ENCODE measurements at places on chromosomes 5 and 9.

DNA sequence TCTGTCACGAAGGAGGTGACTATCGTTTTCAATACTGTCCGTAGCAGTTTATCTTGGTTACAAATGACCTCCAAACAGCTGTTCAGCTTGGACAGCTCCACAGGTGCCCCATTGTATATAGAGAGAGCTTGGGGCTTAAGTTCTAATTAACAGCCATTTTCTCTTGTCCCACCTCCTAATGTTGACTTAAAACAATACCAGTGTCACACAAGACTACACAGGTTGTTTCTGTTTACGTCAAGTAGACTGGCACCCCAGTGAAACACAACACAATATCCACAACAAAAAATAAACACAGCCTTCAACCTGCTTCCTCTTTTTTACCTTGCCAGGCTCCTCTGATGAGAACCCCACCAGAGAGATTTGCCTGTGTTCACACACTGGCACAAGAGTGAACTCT, 39.8 kb upstream of the TLE1 start:
- DNase-seq = no peak

DNA sequence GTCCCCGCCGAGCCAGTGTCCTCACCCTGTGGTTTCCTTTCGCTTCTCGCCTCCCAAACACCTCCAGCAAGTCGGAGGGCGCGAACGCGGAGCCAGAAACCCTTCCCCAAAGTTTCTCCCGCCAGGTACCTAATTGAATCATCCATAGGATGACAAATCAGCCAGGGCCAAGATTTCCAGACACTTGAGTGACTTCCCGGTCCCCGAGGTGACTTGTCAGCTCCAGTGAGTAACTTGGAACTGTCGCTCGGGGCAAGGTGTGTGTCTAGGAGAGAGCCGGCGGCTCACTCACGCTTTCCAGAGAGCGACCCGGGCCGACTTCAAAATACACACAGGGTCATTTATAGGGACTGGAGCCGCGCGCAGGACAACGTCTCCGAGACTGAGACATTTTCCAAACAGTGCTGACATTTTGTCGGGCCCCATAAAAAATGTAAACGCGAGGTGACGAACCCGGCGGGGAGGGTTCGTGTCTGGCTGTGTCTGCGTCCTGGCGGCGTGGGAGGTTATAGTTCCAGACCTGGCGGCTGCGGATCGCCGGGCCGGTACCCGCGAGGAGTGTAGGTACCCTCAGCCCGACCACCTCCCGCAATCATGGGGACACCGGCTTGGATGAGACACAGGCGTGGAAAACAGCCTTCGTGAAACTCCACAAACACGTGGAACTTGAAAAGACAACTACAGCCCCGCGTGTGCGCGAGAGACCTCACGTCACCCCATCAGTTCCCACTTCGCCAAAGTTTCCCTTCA, 1.4 kb downstream of the GLIS3 start:
- DNase-seq = no peak

DNA sequence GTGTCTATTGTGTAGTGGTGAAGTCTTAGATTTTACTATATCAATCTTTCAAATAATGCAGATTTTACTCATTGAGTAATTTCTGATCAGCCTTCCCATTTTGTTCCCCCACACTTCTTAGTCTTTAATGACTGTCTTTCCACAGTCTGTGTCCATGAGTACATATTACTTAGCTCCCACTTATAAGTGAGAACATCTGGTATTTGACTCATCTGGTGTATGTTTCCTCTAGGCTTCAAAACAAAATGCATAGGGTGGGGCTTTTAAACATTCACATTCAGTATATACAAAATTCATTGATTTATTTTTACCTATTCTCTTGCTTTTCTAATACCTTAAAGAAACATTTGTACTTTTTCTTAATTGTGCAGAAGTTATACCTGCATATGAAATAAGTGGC, 513.0 kb downstream of the MTRR start:
- no peak for DNase-seq

GRCh38 chr5:8934455-8934854, 611.4 kb downstream of the SEMA5A start:
- no peak for DNase-seq

DNA sequence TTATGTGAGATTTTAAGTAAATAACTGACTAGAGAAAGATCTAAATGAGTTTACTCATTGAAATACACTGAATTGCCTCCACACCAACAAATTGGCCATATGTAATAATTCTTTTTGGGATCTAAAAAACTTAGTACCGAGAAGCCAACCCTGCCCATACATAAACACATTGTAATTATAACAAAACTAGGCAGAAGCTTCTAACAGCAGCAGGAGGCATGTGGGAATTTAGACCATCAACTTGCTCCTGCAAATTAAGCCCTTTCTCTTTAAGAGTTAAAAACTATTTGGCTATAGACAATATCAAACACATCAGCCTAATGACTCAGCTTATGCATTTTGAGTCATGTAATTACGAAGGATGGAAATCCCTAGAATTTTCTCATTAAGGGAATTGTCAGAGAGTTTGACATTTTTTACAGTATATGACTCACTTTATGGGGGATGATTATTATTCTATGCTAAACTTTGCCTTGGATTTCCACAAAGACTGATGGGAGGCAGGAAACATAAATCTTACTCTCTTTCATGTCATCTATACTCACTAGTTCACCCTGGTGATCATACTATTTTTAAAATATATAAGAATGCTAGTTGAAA, 1.0 kb downstream of the IL7R start:
- DNase-seq = peak; percentile 96

- no peak for DNase-seq
Observed at GRCh38 chr9:127078336-127078735, 44.1 kb downstream of the ANGPTL2 start.

- peak; percentile 86 for DNase-seq
Observed at GRCh38 chr5:124453221-124454051, 293.0 kb downstream of the ZNF608 start.

GRCh38 chr5:18687429-18687828, 1053.2 kb downstream of the TAF11L14 start:
- no peak for DNase-seq

- no peak for DNase-seq
Observed at GRCh38 chr9:109325089-109325488, 4.2 kb upstream of the EPB41L4B start.

DNA sequence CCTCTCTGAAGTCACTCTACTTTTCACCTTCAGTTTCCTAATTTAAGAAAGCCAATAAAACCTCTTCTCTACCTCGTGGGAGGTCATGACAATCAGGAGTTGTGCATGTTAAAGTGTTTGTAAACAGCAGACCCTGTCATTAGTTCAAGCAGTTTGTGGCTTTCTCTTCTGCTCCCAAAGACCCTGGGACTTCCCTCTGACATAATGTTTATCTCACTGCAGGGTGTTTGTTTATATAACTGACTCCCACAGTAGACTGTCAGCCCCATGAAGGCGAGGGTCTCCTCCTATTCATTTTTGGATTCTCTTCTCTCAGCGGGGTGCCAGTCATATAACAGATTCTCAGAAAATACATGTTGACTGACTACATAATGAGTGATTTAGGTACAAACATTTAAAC, 360.0 kb upstream of the ZNF462 start:
- DNase-seq = no peak

- peak; percentile 84 for DNase-seq
Observed at GRCh38 chr5:131671994-131672655, 37.1 kb upstream of the RAPGEF6 start.

GRCh38 chr9:17462869-17463464, 115.9 kb upstream of the SH3GL2 start:
- DNase-seq = peak; percentile 68

- no peak for DNase-seq
Observed at GRCh38 chr5:80615266-80615914, 39.1 kb upstream of the MSH3 start.

GRCh38 chr5:132837868-132838267, 7.4 kb upstream of the SHROOM1 start:
- no peak for DNase-seq

- DNase-seq = no peak
Observed at GRCh38 chr5:173056783-173057061, 570 bp downstream of the CREBRF start.

DNA sequence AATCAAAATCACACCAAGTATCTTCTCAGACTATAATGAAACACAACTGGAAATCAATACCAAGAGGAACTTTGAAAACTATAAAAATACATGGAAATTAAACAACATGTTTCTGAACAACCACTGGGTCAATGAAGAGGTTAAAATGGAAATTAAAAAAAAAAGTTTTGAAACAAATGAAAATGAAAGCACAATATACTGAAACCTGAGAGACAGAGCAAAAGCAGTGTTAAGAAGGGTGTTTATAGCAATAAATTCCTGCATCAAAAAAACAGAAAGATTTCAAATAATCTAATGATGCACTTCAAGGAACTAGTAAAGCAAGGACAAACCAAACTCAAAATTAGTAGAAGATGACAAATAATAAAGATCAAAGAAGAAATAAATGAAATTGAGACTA, 92.0 kb downstream of the TMEM232 start:
- no peak for DNase-seq

DNA sequence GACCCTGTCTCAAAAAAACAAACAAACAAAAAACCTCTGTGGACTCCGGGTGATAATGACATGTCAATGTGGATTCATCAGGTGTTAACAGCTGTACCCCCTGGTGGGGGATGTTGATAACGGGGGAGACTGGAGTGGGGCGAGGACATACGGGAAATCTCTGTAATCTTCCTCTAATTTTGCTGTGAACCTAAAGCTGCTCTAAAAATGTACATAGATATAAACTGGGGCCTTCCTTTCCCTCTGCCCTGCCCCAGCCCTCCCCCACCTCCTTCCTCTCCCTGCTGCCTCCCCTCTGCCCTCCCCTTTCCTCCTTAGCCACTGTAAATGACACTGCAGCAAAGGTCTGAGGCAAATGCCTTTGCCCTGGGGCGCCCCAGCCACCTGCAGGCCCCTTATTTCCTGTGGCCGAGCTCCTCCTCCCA, 1.4 kb upstream of the CEL start:
- DNase-seq = no peak

DNA sequence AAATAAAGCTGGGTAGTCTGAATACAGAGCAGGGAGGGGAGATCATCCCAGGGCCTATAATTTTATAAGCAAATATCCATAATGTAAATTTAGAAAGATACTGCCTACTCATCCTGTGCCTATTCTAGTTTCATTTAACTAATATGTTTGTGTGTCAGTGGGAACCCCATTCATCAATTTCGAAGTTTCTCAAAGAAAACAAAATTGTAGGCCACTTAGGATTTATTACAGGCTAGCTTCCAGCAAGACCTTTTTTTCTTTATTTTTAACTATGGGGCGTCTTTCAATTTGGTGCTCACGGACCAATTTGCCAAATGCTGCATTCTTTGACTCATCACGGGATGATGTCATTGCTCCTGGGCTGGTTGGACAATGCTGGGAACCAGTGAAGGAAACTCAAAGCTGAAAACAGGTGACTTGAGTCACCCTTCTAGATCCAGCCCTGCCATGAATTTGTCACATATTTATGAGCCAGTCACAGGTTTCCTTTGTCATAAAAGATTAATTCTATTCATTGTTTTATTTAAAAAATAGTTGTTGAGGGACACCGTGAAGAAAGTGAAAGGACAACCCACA, 13.4 kb downstream of the PCSK5 start:
- DNase-seq = peak; percentile 34

DNA sequence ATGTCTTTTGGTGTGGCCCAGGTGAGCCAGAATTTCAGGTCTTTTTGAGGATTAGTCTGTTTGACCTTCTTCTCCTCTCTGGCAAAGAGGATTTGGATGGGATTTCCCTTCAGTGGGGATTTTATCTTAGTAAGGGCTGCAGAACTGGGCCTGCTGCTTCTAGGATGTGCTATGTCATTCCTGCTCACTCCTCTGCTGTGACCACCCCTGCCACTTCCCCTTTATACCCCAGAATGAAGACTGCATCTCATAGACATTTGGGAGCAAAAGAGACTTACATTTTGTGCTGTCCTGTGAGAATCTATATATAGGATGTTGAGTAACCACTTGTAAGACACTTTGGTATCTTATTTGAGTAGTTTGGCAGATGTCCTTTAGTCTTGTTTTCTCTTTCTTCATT, 76.2 kb downstream of the ARHGAP26 start:
- DNase-seq = no peak

- DNase-seq = peak; percentile 31
Observed at GRCh38 chr9:96618209-96619123, 1.2 kb downstream of the CDC14B start.

All from fibroblast of upper back skin (primary cell).